ENCODE measurements at places on chromosomes 1 and 21.

DNA sequence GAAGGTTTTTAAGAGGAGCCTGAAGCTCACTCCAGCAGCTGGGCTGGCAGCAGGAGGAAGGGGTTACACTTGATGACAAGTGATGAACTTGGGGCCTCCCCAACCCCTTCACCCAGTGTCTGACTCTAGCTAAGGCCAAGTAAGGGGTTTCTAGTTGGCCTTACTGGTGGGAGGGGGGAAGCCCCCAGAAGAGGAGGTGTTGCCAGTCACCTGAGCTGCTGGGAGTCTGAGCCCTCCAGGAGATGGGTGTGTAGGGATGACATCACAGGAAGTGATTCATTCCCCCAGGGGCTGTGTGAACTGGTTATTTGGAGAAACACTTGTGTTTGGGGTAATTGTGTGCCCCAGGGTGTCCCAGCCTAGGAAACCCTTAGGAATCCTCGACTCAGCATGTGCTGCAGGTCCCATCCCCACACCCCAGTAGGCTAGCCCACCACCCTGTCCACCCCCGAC is 3.1 kb downstream of the PADI1 start:
- DNase-seq = peak; percentile 58

- no peak for DNase-seq
These were observed 2.4 kb downstream of the ACTA1 start for GRCh38 chr1:229431284-229432115.

DNA sequence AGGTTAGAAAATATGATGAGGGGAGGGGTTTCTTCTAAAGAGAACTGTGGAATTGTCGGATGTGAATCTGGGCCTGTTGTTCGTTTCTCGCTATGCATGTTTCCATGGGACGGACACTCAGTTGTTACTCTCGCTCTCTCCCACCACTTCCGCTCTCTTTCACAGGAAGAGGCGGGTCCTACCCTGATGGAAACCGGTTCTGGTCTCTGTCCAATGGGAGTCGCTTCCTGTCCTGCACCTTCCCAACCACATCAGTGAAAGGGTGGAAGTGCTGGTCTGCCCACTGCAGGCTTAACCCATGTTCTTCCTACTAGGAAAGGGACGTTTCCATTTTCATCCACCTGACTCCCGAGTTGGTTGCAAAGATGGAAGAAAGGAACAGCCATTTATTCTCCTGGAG is 119.4 kb downstream of the KCNJ15 start:
- no peak for DNase-seq

DNA sequence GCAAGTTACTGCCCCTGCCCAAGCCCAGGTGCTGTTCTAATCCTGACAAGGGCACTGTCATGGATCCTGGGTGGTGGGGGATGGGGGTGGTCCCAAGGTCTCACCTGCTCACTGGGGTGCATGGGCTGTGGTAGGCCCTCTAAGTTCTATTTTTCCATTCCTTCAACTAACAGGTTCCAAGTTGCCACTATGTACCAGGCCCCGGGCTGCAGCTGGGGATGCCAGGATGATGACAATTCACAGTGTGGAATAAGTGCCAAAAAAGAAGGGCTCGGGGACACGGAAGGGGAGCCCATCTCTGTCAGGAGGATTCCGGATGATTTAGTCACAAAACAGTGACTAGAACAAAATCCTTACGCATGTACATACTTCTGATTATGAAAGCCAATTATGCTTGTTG is 76.0 kb downstream of the STUM start:
- no peak for DNase-seq

DNA sequence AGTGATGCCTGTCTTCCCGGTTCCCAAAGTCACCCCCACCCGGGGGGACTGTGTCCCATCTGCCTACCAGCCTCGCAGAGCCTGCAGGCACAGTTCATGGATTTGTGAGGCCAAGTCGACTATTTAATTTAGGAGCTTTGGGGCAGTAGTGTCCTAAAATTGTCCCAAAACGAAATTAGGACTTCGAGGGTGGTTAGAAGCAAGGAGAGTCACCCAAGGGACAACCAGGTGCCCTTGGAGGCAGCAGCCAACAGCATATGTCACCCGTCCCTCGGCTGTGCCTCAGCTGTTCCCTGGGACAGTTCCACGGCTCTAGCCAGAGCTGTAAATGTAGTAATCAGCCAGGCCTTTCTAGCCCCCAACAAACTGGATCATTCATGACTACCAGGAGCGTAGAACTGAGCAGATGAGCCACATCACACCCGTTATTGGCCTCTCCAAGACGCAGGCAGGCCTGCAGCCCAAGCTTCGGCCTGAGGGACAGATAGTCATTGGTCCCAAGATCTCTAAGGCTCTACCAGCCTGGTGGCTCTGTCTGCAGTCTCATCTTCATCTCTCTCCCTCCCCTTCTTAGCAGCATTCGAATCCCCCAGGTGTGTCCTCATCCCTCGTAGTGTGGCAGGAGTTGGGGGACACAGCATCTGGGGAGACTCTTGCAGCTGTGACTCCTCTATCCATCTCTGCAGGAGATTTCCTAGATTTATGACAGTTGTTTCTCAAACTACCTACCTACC is 2.9 kb downstream of the PAX7 start:
- no peak for DNase-seq

- DNase-seq = no peak
These were observed 17.3 kb upstream of the PIGM start for GRCh38 chr1:160049101-160049500.

GRCh38 chr1:70675737-70676156 is 264.7 kb downstream of the CTH start:
- no peak for DNase-seq

DNA sequence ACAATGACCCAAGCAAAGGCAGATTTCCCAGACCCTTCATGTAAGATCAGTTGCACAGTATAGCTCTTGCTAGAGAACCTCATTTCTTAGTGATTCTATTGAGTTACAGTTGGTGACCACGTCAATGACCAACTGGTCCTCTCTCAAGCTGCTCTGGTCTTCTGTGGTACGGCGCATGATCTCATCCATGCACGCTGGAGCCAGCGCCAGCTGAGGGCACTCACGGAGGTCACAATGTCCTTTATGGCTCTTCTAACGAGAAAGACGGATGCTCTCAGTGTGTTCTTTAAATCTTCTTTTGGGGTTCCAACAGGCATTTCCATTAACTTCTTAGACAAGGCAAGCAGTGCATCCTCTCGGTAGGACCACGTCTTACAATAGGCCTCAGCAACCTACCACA is 22.3 kb downstream of the CEP104 start:
- no peak for DNase-seq

GRCh38 chr1:43853161-43853921 is 80.3 kb upstream of the ARTN start:
- no peak for DNase-seq

DNA sequence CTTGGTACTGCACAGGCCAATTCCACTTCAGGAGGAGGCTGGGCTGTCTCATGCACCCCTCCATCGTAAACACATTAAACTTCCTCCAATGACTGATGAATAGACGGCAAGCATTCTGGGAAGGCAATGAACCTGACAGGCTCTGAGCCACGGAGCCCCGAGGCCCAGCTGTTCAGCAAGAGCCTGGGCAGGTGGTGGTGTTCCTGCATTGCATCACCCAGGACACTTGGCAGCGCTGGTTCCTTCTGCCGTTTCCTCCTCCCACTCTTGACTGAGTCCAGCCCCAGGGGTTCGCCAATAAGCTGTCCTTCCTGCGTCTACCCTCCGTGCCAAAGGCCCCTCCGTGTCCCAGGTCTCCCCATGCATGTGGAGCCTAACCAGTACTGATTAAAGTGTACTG is 109.8 kb downstream of the JAK1 start:
- DNase-seq = no peak

- DNase-seq = peak; percentile 70
These were observed 45.7 kb downstream of the ACOT7 start for GRCh38 chr1:6347641-6348487.

- peak; percentile 75 for DNase-seq
These were observed 45.3 kb upstream of the CTBS start for GRCh38 chr1:84619383-84620102.

DNA sequence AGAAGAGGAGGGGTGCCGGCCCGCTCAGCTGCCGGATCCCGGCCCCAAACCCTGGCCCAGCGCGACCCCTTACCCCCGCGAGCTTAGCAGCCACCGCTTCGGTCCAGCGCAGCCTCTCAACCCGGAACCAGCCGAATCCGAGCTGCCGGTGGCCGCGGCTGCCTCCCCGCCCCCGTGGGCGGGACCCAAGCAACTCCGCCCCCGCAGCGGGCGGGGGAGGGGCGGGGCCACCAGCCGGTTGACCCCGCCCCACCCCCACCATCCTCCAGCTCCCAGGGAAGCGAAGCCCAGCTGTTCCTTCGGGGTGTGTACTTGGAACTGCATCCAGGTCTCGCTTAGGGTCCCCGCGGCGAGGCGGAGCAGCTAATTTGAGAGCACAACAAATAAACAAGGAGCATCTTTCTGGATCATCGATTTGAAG is at the start of gene TRIM62:
TSS of gene TRIM62 (minus strand) at position 123 of the 421 bp plus-strand sequence. CDS start 611 bp downstream, outside the sequence.
- DNase-seq = peak; percentile 80

GRCh38 chr1:16158993-16159831 is 3.3 kb upstream of the EPHA2 start:
- DNase-seq = no peak

GRCh38 chr1:67676287-67676686 is 8.7 kb upstream of the GADD45A start:
- DNase-seq = no peak

- no peak for DNase-seq
These were observed 20.9 kb downstream of the NTMT2 start for GRCh38 chr1:170166518-170167180.

DNA sequence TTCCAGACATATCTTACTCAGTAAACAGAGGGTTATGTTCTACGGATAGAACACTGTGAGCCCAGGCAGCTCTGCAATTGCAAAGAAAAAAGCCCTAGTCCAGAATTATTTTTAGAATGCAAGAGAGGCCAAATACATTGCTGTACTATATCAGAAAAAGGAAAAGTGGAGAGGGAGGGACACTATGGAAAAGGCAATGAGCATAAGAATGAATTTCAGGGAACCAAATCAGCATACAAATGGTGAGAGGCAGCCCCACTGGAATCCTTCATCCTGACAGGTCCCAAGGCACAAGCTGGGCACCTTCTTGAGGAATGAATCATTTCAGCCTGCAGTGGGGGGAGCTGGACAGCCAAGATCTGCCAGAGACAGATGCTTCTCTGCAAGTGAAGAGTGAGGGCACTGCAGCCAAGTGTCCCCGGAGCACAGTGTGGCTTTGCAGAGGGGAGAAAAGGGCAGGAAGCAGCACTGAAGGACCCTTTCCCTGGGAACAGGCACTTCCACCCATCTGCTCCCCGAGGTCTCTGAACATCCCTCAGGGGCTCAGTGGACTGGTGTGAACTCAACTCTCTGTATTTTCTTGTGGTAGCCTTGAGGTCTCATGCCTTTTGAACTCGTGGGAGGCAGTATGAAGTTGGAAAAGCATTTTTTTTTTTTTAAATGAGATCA is 115.6 kb downstream of the XCL2 start:
- no peak for DNase-seq

- no peak for DNase-seq
These were observed 2.1 kb downstream of the PEX19 start for GRCh38 chr1:160282807-160283206.

DNA sequence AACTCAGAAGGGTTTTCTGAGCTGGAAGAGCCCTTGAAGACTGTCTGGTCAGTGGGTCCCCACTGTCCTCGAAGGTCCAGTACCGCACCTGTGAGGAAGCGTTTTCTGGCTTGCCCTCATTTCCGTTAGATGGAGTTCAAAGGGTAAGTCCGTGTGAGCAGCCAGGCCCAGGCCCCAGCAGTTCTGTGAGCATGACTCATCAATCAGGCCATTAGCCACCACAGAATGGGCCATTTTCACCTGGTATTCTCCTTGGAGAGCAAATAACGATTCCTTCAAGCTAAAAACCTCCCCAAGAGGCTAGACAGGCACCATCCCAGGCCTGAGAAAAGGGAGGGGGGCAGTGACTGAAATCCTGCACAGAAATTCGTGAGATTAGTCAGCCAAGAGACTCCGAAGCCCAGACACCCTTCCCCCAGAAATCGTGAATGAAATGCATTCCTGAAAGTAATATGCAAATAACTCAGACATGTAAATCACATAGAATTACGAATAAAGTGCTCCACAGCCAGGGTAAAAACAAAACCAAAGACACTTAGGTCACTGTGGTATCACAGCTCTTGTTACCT is 66.0 kb downstream of the BCAR3 start:
- DNase-seq = peak; percentile 62

DNA sequence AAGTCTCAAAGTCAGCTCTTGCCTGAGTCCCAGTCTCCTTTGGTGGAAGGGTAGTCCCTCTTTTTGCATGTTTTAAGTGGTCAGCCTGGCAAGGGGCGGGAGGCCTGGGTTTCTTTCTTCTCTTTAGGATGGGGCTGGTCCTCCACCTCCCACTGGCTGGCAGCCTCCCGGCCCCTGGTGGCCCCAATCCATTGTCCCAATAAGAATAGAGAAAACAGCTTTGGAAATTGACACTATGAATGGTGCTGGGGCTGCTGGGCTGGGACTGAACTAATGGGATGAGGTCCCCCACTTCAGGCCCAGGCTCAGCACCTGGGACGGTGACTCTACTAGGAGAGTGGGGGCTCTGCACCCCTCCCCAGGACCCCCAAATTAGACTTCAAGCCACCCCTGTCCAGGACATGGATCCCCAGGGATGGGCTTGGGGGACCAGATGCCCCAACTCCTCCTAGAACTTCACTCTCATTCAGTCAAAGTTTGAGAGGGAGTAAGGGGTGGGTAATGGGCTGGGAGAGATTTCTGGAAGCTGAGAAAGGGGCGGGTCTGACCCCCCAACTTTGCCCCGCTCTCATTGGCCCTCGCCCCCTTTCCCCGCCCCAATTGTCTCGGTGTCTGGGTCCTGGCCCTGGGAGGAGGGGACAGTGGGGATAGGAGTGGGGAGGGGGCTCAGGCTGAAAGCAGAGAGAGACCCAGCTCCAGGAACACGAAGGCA is 18.2 kb downstream of the SLC27A3 start:
- DNase-seq = no peak

GRCh38 chr1:48600182-48600581 is 128.2 kb upstream of the SPATA6 start:
- no peak for DNase-seq

GRCh38 chr1:96557336-96557735 is 164.2 kb upstream of the PTBP2 start:
- no peak for DNase-seq

- no peak for DNase-seq
These were observed 18.8 kb downstream of the ATF6 start for GRCh38 chr1:161784968-161785367.

DNA sequence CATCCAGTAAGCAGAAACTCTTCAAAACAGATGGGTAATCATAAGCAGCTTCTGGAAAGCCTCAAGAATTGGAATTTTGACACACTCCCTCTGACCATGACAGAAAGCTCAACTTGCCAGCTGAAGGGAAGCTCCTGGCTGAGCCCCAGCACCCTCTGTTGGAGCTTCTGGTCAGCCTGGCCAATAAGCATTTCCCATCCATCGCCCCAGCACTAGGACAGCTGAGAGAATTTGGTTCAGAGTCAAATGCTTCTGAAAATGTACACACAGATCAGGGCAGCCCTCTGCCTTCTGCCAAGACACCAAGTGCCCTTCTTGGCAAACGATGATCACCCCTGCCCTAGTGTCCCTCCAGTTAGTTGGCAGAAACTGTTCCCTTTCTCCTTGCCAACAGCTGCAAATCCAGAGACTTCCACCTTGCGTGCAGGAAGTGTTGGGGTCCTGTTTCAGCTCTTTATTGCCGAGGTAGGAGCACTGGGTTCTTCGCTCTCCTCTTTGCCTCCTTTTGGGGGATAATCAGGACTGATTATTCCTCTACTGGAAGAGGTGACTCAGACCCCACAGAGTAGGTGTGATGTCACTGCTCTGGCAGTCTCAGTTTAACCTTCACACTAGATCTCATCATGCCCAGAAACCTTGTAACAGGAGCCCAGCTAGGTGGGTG is 11.9 kb downstream of the PIGV start:
- no peak for DNase-seq

- no peak for DNase-seq
These were observed 7.2 kb downstream of the TAL1 start for GRCh38 chr1:47224676-47225399.

GRCh38 chr1:159429074-159429861 is 2.7 kb upstream of the OR10J4 start:
- DNase-seq = no peak
